ENCODE measurements at places on chromosomes 11 and 22.

GRCh38 chr22:49971232-49972162 lies 10.9 kb downstream of the PIM3 start:
- no peak for DNase-seq

GRCh38 chr11:78957476-78958245 lies 383.0 kb upstream of the NARS2 start:
- DNase-seq = no peak

DNA sequence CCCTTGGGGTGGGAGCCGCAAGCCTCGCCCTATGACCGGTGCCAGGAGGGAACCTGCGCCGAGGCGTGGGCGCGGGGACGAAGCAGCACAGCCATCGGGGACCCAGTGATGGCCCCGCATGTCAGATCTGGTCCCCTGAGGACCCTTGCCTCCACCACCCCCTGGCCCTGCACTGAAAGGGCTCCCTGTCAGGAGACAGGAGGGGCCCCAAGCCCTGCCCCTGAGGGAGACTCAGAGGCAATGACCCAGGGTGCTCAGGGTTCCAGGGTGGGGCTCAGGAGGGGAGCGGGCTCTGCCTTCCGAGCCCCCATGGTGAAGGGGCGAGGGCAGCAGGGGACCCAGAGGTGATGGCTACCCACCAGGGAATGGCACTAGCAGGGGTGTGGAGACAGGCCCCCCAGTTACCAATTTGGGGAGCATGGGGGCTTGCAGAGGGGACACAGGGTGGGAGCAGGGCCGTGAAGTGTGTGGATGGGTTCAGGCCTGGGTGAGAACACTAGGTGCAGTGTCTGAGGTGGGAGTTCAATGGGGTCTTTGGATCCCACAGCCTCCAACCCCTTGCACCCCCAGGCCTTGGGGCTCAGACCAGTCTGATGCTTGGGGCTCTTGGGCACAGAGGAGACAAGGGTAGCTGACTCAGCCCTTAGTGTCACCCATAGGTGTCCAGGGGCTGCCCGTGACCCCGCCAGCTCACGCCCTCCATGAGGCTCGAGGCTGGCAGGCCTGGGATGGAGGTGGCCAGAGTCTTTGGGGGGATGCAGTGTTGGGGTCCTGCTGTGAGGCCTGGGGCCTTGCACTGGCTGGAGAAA lies 499 bp downstream of the LRRC56 start:
- DNase-seq = no peak

GRCh38 chr11:14386895-14387480 lies 28.0 kb upstream of the RRAS2 start:
- DNase-seq = no peak

Data from NCI-H2107 (cell line).